Stromal cell of bone marrow (primary cell): ENCODE measurements at places on chromosomes 5 and 9.

DNA sequence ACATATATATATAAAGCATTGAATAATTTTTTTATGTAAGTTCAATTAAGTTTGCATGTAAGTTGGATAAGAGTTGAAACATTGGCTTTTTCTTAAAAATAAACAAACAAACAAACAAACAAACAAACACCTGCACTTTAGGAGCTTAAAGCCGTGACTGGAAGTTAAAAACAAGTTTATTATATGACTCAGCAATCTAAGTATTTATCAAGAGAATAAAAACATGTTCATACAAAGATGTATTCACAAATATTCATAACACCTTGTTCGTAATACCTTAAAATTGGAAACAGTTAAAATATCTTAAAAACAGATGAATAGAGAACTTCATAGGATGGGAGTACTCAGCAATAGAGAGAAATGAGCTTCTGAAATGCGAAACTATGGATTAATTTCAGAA lies 61.5 kb upstream of the ANXA1 start:
- DNase-seq: no peak

DNA sequence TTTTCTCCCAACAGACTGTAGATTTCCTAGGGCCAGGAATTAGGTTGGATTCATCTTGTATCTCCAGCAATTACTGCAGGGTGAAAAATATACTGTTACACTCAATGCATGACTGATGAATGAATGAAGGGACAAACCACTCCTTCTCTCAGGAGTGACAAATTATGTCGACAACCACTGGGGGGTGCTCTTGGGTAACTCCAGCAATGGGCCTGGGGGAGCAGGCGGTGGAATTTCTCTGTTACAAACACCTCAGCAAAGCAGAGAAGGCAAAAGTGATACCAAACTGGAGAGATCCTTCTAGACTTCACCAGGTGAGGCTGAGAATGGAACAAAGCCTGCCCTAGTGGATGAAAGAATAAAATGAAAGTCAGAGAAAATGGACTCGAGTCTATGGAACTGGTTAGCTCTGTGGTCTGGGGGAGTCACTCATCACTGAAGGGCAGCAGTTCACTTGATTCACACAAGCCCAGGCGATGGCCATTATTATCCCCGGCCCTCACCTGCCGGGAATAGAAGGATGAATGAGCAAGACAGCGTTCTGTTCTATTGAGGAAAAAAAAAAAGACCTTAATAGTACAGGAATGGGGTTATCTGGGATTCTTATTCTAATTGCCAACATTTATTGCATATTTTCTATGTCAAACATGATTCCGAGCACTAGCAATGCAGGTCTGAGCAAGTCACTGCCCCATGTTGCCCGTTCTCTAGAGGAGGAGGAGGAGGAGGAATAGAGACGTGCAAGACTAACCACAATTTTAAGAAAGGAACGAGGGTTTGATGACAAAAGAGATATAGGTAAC lies 341.1 kb downstream of the ASTN2 start:
- DNase-seq: no peak

DNA sequence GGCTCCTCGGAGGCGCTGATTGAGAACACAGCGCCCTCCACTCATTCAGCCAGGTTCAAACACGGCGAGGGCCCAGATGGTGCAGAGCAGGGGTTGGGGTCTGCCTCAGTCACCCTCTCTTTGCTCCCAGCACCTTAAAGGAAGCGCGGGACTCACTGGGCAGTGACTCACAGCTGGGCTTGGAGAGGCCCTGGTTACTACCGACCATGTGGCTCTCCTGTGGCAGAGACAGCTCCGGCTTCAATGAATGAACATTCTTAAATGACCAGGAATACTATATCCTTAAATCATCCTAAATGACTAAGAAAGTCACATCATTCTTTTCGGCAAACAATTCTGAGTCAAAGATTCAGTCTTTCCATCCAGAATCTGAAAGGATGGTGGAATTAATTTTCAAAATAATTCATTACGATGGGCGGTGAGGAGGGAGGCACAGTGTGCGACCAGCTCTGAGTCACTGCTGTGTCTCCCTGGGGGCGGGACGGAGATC lies 1.6 kb upstream of the INPP5E start:
- DNase-seq: no peak

DNA sequence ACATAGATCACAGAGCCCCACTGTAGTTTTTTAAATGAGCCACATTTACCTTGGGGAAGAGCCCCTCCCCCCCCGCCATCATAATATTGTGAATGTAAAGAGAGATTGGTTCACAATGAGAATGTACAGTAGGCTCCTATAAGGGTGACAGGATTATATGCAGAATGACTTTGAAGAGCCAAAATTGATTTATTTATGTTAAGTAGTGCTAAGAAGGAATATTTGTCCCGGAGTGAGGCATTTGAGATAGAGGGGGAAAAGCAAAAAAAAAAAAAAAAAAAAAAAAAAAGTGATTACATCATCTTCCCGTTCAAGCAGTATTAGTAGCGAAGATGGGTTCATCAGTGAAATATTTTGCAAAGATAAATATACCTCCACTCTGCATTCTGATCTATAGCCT lies 73.9 kb downstream of the PIK3R1 start:
- DNase-seq: no peak

DNA sequence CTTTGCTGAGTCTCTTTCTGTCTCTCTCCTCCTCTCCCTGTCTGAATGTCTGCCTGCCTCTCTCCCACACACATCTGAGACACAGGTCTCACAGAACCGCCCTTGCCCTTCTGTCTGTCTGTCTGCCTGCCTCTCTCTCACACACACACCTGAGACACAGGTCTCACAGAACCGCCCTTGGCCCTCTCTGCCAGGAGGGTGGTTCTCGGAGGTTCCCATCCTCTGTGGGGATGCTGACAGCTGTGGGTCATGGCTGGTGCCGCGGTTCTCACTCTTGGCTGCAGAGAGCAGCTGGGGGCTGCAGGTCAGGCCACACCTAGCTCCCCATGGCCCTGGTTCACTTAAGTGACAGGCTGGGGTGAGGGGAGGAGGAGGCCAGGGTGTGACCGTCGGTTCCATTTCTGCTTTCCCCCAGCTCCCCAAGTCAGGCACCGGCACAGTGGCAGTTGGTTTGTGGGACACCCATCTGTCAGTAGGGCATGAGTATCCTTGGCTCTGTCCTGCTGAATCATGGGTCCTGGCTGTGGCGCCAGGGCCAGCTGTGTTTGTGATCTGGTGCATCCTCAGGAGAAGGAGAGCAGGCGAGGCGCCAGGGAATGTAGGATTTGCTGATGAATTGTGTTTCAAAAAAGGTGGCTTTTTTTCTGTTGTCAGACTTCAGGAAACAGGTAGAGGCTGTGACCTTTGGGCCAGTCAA lies 42.3 kb upstream of the CLPTM1L start:
- no peak for DNase-seq

DNA sequence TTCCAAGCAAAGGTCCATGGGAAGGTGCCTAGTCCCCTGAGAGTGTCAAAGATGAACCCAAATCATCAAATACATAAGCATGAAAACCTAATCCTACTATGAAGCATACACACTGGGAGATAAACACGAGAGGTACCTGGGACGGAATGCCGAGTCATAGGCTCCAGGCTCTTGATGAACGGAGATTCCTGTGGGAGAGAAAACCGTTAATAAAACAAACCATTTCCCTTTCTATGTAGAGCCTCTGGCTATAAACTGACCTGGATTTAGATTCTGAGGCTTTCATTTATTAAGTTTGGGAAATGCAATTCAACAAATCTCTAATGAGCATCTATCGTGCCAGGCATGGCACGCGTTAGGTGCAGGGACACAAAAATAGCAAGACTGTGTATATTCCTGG lies 206.4 kb upstream of the IL12B start:
- no peak for DNase-seq

- no peak for DNase-seq
These were observed 156.4 kb downstream of the RORB start for GRCh38 chr9:74653410-74654080.

DNA sequence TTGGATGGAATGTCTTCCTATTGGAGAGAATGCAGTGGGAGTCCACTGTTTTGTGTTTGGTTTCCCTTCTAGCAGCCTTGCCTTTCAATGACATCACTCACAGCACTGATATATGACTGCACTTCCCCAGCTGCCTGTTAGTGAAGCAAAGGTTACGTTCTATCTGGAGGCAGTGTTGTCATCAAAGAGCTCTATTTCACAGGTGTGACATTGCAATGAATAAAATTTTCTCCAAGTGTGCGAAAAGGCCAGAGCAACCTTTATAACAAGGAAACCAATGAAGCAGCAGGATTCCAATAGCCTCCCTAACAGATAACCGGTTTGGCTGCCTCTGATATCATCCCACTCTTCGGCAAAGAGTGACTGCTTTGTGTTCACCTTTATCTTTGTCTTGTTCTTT lies 523.5 kb upstream of the ZNF608 start:
- DNase-seq: no peak

DNA sequence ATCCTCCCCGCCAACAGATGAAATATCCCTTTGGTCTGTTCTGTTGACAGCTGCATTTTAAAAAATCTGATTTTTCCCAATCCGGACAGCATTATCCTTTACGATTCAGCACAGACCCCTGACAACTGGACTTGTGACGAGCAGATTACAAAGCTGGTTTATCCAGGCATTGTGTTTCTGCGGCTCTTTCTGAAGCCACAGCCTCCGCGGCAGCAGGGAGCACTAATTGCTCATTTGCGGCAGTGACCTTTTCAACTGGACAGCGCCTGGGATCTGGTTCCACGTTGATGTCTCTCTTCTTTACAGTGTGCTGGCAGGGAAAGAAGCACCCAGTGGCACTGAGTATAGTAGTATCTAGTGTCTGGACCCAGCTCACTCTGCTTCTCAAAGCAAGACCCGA lies 351.2 kb downstream of the ZNF608 start:
- no peak for DNase-seq

DNA sequence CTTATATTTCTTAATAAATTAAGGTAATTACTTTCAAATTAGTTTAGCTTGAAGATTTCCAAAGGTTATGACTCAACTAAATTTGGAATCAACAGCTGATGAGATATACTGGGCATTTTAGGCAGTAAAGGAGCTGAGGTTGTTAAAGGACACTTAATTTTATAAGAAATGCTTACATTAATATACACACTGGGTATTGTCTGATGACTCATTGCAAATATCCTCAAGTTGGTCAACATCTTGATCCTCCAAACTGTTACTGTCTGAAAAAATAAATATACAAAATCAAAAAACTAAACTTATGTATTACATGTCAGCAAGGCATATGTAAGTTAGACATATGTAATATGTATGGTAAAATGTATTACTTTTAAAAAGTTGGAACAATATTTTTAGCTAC lies 3.4 kb downstream of the GFM2 start:
- no peak for DNase-seq

GRCh38 chr9:100714372-100715099 lies 136.7 kb downstream of the CAVIN4 start:
- peak; percentile 21 for DNase-seq

- DNase-seq: no peak
These were observed 101.7 kb downstream of the APTX start for GRCh38 chr9:32899761-32900160.

GRCh38 chr5:109215040-109215439 lies 194.7 kb downstream of the PJA2 start:
- DNase-seq: no peak

GRCh38 chr5:38532165-38532669 lies 24.2 kb downstream of the LIFR start:
- no peak for DNase-seq

DNA sequence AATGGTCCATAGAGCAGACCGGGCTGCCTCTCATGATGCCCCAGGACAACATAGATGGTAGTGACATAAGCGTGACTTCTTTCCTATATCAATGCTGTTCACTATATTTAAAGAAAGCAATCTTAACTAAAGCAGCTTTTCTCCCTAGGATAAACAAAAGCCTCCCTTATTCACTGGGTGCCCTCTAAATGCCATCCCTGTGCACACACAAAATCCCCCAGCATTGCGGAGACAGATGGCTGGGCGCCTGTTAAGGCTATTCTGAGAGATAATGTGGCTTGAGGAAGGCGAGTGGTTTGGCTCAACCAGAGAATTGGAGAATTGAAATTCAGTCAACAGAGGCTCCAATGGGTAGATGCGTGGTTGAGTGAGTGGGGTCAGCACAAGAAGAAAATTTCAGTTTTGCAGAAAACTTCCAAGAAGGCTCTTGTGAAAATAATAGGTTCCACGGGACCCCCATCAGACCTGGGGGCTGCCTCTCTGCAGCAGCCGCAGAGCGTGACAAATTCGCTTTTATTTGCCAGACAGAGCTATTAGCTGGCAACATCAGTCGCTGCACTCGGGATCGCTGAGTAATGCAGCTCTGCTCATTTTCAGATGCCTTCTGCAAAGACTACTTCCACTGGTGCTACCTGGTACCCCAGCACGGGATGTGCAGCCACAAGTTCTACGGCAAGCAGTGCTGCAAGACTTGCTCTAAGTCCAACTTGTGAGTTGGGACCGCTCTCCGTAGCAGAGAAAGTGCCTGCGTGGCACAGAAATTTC lies 103.9 kb upstream of the ICE1 start:
- DNase-seq: no peak

- no peak for DNase-seq
These were observed 51.1 kb downstream of the ENC1 start for GRCh38 chr5:74589204-74590056.

DNA sequence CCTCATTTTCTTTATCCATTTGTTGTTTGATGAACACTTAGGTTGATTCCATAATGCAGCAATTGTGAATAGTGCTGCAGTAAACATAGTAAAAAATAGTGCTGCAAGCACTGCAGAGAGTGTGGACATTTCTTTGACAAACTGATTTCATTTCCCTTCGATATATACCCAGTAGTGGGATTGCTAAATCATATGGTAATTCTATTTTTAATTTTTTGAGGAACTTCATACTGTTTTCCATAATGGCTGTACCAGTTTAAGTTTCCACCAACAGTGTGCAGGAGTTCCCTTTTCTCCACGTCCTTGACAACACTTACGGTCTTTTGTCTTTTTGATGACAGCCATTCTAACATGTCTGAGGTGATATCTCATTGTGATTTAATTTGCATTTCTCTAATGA lies 138.2 kb upstream of the PLPPR1 start:
- DNase-seq: no peak

DNA sequence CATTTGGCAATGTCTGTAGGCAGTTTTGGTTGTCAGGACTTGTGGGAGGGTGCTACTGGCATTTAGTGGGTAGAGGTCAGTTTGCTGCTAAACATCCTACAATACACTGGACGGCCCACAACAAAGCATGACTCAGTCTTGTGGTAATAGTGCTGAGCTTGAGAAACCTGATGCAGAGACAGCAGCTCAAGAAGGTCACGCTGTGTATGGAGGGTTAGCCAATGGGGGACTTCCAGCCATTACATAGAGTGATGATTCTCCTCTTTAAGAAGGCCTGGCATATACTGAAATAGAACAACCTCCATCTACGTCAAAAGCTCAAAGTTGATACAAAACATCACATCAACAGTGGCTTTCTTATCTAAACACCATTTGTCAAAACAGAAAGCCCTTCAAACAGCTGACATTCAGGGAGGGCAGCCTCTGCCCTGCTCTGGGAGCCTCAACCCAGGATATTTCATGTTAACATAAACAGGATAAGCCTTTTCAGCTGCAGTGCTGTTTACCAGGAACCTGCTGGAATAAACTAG lies 143.0 kb downstream of the GPBP1 start:
- peak; percentile 81 for DNase-seq
